Placental epithelial cell (primary cell): ENCODE measurements at places on chromosomes 11 and 22. TPM values are rescaled to one million over a fixed set of nuclear protein-coding genes. Genes with fewer than 3 reads are reported as not detected.

The ACTN3 gene
- not detected in 2 replicates for total RNA-seq

The MS4A8 gene
- not detected in 2 replicates for total RNA-seq

The KCNJ4 gene
- total RNA-seq: not detected in 2 replicates

The KCNC1 gene
- not detected in 2 replicates for total RNA-seq

The OR8G1 gene
- not detected in 2 replicates for total RNA-seq

The ANO3 gene
- not detected in 2 replicates for total RNA-seq

The HTR3B gene
- total RNA-seq: not detected in 2 replicates

The RTN4R gene
- 2.0 and 4.8 TPM in 2 replicates for total RNA-seq

The DBX1 gene
- total RNA-seq: not detected in 2 replicates

The CARD18 gene
- 0.11 TPM in 1 of 2 replicates, not detected in the other for total RNA-seq

The PLEKHA7 gene
- total RNA-seq: 80.9 and 122 TPM in 2 replicates

The OR8D4 gene
- not detected in 2 replicates for total RNA-seq

The P2RY2 gene
- total RNA-seq: 9.0 and 16.3 TPM in 2 replicates

The SPATA19 gene
- not detected in 2 replicates for total RNA-seq

The POU2AF3 gene
- not detected in 2 replicates for total RNA-seq

The FGF4 gene
- total RNA-seq: not detected in 2 replicates

The MPZL2 gene
- total RNA-seq: 69.5 and 85.8 TPM in 2 replicates
